ENCODE measurements at places on chromosomes 2 and 18.

DNA sequence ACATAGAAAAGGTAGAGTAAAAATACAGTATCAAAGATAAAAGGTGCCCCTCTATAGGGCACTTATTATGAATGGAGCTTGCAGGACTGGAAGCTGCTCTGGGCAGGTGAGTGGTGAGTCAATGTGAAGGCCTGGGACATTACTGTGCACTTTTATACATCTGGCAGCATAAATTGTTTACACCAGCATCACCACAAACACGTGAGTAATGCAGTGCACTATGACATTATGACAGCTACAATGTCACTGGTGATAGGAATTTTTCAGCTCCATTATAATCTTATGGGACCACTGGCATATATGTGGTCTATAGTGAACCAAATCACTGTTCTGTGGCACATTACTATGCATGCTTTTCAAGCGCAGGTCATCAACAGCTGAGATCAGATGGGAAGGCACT, 48.1 kb downstream of the TPGS2 start:
- DNase-seq = no peak

- DNase-seq = no peak
Measured at GRCh38 chr2:47891369-47892337, 14.6 kb downstream of the FBXO11 start.

DNA sequence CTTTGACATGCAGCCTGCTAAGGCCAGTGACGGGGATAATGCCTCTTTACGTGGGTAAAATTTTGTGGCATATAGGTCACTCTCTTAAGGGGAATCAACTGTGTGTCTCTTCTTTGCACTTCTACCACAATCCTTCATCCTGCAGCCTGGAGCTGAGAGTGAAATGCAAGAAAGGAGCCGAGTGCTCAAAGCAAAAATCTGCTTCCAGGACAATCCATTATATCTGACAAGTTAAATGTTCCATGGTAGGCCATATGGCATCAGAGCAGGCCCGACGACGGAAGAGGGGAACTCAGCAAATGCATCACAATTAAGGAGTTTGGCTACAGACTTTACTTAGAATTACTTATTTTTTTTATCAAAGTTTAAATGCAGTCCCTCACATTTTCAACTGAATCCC, 171.2 kb downstream of the TCF4 start:
- no peak for DNase-seq

DNA sequence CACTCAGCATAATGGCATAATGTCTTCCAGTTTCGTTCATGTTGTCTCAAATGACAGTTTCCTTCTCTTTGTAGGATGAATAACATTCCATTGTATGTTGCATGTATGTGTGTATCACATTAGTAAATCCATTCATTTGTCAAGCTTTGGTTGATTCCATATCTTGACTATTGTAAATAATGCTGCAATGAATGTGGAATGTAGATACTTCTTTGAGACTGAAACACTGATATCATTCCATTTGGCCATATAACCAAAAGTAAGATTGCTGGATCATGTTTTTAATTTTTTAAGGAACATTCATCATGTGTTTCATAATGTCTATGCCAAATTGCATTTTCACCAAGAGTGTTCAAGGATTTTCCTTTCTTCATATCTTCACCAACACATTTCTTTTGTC, 1711.4 kb upstream of the PIK3C3 start:
- DNase-seq = no peak

GRCh38 chr2:10700078-10700803, 10.5 kb upstream of the NOL10 start:
- DNase-seq = no peak

DNA sequence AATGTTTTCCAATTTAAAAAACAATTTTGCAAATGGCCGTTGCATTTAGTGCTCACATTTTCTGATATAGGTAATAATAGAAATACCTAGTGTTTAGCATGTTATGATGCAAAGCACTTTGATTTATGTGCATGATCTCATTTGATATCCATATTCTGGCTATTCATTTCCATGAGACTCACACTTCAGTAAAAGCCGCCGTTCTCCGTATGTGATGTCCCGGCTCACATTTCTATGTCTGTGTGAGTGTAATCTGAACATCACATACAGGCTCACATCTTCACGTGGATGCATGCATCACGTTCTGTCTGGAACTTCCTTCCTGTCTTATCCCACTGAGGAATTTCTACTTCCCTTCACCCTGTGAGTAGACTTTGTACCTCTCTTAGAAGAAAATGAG, 45.8 kb downstream of the DCDC2C start:
- no peak for DNase-seq

- no peak for DNase-seq
Measured at GRCh38 chr2:43255296-43255910, 29.0 kb upstream of the ZFP36L2 start.

GRCh38 chr2:75053484-75054112, 95.2 kb downstream of the POLE4 start:
- DNase-seq = no peak

- no peak for DNase-seq
Measured at GRCh38 chr2:119871725-119872124, 112.0 kb downstream of the PTPN4 start.

DNA sequence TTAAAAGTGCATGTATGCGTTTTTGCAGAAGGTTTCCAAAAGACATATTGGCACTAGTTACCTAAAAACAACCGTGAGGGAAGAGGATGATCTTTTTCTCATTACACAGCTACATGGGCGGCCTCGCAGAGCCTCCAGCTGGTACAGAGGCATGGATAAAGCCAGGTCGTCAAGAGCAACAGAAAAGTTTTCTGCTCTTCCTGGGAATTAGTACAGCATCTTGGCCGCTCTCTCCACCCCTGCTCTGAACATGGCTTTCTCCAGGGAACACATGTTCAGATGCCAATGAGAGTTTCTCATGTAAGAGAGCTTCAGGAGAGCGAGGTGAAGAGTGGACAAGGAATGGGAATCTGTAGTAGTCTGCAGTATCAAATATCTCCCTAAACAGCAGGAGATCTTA, 108.4 kb downstream of the ZEB2 start:
- no peak for DNase-seq

- DNase-seq = no peak
Measured at GRCh38 chr2:210442878-210443277, 33.7 kb downstream of the LANCL1 start.

- DNase-seq = no peak
Measured at GRCh38 chr2:171322928-171323327, 110.9 kb downstream of the METTL8 start.

DNA sequence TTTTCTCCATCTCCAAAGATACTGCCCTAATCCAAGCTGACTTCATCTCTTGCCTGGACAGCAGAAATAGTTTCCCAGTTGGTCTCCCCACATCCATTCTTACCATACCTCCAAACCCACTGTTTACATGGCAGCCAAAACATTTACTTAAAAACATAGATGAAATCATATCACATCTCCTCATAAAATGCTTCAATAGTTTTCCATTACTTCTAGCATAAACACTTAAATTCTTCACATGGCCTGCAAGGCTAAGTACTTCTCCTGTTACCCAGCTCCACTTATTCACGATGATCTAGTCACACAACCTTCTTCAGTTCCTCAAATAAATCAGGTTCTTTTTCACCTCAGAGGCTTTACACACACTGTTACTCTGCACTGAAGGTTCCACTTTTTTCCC, 185.8 kb upstream of the ACVR2A start:
- no peak for DNase-seq

DNA sequence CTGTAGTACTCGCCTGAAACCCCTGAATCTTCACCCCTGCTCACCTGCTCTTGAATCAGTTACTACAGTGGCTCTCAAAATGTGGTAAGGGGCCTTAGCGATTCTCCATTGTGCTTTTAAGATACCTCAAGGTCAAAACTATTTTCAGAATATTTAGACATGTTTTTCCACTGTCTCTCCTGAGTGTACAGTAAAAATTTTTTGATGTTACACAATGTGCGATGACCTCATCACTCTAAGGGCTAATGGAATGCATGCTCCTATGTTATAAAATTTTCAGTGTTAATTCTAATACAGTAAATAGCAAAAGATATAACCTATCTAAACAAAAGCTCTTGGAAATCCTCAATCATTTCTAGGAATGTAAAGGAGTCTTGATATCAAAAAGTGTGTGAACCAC, 336.9 kb upstream of the PKDCC start:
- DNase-seq = no peak

DNA sequence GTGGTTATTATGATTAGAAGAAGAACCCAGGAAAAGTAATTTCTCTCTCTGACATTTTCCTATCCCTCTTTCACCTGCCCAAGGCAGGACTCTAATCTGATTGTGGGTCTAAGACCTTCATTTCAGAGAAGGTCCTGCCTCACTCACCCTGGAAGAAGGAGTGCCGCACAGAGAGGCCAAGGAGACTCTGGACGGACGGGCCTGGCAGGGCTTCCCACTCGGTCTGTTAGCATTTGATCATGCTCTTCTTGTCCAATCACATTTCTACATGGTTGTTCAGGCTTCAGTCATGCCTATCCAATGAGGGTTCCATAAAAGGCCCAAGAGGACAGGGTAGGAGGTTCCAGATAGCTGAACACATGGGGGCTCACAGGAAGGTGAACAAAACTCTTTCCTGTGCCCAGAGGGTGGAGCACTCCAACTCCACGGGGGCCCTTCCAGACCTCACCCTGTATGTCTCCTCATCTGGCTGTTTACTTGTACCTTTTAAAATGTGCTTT, 27.0 kb downstream of the ZNF892 start:
- DNase-seq = no peak

DNA sequence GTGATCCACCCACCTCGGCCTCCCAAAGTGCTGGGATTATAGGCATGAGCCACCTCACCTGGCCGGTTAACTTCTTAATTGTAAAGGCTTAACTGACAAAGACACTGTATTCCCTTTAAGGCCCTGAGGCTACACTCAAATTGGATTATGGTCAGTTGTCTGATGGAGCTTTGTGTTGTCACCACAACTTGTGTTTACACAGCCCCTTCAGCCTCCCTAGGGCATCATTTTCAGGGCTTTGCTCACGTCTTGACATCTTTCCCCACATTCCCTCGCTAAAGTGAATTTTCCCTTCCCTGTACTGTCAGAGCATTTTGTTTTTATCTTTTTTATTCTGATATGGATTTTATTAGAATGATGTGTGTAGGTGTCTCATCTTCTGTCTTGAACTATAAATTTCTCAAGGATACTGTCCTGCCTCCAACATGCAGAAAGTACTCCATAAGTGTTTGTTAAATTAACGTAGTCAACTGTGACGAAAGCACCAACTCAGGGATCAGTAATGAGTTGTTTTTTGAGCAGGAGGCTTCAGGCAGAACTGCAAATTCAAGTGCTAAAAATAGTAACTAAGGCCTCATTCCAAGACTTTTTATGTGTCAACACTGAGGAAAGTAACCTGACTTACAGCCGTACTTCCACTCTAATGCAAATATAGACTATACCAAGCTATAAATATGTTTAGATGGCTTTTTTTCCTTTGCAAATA, 77.1 kb upstream of the NARS1 start:
- DNase-seq = no peak

GRCh38 chr18:31042406-31043181, at the start of gene DSC3:
DSC3 (minus strand) TSS chr18:31042742; CDS start chr18:31042660, 82 bp downstream.
- no peak for DNase-seq

DNA sequence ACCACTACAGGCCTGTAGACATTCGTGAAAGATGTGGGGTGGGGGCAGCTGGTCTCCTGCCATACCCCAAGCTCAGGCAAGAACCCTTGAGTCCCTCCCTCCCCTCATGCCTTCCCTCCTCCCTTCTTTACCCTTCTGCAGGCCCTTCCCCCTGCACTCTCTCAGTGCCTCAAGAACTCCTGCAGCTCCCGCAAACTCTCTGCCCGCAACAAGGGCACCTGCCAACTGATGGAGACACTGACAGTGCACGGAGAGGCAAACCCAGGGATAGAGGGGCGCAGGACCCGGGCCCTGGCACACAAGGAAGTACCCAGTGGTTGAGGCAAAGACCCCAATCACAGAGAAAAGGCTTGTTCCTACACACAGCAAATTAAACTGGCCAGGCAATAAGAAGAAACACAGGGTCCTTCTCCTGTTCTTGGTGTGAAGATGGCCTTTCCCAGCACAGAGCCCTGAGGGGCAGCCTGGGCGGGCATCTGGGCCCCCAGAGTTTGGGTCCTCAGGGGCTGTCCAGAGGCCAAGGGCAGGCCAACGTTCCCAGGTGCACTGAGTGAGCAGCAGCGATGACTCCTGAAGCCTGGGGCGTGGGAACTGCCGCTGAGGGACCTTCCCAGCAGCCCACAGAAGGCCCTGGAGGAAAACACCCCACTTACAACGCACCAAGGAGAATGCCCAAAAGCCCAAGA, 1.6 kb downstream of the TEKT4 start:
- no peak for DNase-seq

DNA sequence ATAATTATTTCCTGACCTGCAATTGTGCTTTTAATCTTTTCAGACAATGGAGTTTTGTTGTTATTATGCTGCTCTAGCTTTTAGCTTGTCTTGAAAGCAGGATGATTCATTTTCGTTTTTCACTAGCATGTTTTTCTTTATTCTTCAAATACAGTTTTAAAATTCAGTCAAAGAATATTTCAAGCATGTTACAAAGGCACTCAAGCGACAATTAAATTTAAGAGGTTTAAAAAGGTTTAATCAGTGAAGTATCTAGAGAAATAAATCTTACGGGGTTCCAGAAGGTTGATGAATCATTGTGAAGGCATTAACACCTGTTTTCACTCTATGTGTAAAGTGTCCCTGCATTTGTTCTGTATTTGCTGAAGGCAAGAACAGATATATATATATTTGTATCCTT, 390.7 kb upstream of the TMEFF2 start:
- DNase-seq = no peak

DNA sequence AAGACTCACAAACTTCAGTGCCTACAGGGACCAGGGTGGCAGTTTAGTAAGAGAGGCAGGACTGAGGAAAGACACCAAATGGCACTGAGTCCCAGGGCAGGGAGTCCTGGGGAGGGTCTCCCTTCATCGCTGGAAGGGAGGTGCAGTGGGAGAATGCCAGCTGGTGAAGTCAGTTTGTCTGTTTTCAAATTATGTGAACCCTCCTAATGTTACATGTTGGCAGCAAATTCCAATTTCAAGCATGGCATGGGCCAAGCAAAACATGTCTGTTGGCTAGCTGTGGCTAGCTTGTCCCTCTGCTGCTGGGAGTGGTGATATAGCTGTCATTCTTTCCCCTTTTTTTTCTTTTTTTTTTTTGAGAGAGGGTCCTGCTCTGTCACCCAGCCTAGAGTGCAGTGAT, 55.9 kb upstream of the HAAO start:
- no peak for DNase-seq

DNA sequence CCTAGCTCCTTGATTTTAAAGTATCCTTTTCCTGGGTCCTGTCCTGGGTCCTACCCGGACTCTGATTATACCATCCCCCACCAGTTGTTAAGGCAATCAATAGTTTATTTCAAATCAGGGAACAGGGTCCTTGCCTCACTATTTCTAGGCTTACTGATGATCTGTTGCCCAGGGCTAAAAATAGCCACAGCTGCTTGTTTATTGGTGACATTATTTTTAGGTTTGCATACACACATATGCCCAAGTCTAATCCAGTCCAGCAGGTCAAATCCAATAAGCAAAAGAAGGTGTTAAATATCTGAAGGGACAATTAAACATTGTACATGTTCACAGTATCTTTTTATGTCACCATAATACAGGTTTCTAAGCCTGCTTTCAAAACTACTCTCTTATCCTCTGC, 66.0 kb downstream of the RAB10 start:
- no peak for DNase-seq

All from kidney capillary endothelial cell (primary cell).